ENCODE measurements at places on chromosomes 12 and 14.

DNA sequence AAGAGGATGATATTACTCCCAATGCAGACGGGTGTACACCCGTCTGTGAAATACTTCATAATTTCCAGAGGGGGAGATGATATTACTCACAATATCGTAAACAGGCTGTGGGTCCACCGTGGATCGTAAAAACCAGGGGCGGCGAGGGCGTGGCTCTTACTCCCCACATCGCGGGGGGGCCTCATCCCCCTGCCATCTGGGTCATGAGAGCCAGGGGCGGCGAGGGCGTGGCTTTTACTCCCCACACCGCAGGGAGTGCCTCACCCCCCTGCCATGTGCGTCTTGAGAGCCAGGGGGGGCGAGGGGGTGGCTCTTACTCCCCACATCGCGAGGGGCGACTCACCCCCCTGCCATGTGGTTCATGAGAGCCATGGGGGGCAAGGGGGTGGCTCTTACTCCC is 86.2 kb upstream of the GNG2 start:
- no peak for DNase-seq

DNA sequence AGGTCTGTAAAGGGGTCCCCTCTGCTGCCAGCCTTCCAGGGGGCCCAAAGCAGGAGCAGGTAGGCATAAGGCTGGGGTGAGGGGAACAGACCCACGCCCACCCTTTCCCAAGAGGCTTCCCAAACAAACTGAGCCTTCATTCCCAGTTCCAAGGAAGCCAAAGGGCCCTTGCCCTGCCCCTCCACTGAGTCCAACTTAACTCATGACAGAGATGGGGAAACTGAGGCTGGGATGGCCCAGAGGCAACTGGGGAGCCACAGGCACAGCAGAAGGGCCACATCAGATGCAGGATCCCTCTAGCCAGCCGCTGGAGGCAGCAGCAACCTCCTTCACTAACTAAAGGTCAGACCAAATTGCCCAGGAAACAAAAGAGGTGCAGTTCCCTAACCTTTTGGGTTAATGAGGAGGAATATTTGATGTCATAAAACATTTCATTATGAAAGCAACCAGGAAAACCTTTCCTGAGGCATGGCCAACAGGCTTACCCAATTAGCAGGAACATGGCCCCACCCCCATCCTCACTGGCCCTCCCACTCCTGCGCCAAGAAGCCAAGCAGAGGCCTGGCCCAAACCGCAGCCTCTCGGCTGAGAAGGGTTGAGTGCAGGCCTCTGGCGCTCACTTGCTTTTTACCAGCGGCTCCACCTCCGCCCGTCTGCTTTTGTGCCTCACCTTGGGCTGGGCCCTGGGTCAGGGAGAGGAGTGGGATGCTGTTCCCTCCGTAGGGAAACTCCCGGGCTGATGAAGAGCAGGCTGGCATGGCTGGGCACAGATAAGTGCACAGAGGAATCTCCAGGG is 293.5 kb upstream of the RTL1 start:
- no peak for DNase-seq

- DNase-seq, result no peak
These were observed 18.7 kb downstream of the MANSC1 start for GRCh38 chr12:12331244-12331771.

DNA sequence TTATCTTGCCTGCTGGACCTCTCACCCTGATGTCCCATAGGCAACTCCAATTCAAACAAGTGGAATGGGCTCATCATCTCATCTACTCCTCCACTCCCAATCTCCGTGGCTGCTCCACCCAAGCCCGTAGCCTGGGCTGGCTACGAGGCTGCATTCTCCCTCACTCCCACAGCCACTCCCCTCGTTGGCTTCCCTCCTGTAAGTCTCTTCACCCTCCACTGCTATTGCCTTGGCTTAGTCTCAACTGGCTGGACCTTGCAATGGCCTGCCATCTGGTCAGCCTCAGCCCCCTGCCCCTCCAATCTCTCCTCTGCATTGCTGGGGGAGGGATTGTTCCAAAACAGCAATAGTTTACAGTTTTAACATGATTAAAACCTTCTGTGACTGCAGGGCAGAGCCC is 44.4 kb upstream of the PELI2 start:
- DNase-seq, result no peak

DNA sequence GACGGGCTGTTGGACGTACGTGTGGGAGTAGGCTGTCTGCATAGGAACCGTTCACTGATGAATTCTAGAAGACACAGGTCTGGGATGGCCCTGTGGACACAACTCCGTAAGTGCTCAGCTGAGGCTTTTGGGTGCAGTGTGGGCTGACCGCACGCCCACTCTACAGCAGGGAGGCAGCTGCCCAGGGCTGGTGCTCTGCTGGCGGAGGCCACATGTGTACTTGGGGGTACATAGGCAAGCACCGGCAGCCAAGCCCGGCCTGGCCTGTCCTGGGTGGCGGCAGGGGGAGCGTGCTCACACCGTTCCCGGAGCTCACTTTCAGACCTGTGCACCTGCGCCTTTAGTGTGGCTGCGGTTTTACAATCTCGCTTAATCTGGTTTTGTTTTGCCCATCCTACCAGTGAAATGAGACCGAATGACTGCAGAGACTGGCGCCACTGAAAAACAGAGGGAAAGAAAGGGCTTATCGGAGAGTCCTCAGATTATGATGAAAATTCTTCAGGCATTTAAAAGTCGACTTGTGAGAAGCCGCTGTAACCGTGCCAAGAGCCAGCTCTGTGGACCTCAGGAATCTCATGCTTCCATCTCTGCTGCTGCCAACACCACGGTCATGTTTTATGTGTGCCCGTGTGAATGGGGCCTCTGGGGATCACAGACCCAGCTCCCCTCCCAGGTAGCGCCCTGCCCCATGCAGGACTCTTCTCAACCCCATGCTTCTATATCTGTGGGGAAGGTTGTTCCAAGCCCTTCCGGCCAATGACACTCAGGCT is 45.8 kb downstream of the SSH1 start:
- no peak for DNase-seq

GRCh38 chr12:93047118-93047517 is 118.0 kb upstream of the EEA1 start:
- no peak for DNase-seq

DNA sequence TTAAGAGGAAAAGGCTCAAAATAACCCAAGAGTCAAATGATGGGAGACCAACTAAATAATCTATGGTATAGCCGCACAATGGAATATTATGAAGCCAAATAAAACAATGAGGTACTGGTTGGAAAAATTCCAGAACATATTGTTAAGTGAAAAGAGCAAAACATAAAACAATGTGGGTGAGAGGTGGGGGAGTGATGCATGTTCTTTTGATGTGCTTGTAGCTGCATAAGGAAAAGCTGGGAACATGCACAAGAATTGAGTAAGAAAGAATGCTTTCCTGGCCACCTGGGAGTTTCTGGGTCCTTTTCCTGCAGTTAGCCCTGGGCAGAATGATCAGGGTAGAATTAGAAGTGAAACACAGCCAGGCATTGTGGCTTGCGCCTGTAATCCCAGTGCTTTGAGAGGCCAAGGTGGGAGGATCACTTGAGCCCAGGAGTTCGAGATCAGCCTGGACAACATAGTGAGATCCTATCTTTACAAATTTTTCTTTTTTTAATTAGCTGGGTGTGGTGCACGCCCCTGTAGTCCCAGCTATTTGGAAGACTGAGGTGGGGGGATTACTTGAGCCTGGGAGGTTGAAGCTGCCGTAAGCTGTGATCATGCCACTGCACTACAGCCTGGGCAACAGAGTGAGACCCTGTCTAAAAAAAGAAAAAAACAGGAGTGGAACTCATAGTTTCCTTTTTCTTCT is 7.9 kb downstream of the ABCB9 start:
- no peak for DNase-seq

- peak; percentile 64 for DNase-seq
These were observed 5.8 kb downstream of the TMEM253 start for GRCh38 chr14:21106498-21107282.

DNA sequence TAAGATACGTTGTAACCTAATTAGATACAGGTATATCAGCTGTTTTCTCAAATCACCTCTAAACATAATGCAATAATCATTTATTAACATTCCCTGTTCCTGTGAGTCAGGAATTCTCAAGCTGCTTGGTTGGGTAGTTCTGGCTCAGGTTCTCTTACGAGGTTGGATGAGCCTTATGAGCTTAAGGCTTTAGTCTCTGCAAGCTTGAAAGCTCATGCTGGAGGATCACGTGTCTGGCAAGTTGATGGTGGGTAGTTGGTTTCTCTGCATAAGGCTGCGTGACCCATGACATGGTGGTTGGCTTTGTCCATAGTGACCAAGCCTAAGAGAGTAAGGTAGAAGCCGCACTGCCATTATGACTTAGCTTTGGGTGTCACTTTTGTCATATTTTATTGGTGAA is 62.0 kb downstream of the PLEKHA5 start:
- DNase-seq, result no peak

DNA sequence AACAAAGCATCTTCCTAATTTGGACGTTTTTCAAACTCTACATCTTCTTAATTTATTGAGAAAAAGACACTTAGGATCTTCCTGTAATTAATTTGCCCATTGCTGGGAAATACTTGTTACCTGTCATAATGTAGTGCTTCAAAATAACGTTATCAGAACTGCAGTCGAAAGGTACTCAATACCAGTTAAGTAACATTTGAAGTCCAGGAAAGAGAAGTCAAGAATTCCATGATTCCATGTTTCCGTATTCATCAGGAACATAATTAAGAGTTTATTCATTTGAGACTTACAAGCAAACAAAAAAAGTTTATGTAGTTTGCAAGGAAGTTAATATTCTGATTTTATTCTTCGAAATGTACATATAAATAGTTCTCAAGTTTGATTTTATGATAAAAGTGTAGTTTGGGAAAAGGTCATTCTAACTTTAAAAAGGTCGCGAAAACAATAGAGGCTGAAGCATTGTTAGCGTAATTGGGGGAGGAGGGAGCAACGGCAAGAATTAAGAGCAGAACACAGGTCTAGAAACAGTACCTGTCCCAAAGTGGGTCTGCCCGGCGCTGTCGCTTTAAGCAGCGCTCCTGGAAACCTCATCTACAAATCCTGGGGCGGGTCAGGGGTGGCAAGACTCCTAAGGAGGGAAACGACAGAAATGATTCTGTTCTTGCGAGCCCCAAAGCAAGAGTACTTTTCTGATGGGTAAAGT is 1.2 kb upstream of the KCNMB4 start:
- no peak for DNase-seq

- DNase-seq, result no peak
These were observed 30.1 kb downstream of the MED13L start for GRCh38 chr12:116247377-116247776.

- peak; percentile 44 for DNase-seq
These were observed 54.3 kb downstream of the MYRFL start for GRCh38 chr12:69879007-69879960.

- no peak for DNase-seq
These were observed at the start of gene FOXN4 for GRCh38 chr12:109308534-109309380. Gene FOXN4, minus strand, starts transcription at chr12:109309284. Its CDS starts 963 bp downstream, at chr12:109308321.

DNA sequence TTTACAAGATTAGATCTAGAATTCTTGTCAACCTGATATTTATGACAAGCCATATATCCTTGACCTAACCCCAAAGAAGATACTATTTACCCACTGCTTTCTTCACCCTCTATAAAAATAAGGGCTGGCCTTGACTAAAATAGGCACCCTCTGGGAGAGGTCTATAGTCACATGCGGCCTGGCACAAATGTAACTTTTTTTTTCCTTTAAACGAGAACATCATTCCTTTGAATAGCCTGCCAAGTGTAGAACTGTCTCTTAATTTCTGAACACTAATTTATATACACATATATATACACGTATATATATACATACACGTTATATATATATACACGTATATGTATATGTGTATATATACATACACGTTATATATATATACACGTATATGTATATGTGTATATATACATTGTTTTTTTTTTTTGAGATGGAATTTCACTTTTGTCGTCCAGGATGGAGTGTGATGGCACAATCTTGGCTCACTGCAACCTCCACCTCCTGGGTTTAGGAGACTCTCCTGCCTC is 18.6 kb downstream of the PPTC7 start:
- DNase-seq, result no peak

DNA sequence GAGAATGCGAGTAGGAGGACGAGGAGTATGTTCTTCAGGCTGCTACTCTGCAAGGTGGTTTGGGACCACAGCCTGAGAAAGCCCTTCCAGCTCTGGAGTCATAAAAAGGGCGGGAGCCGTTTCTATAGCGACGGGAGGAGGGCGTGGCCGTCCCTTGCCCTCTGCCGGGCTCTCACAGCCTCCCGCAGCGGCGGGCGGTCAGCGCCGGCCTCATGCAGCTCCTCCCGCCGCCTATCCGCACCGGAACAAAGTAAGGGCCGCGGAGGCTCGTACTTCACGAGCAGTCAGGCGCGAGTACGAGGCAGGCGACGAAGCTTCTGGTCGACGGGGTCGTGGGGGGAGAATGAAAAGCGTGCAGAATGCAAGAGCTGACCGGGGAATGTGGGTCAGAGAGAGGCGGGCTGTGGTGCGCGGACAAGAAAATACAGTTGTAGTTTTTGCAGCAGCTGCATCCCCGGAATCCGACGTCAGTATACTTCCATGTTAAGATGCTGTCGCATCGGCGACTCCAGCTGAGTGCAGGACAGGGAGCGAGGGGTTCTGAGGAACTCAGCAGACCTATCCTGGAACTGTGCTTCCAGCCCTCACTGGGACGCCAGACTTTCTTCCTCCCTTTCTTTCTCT is at the start of gene DYRK4:
TSS of gene DYRK4 (plus strand) at position 175 of the 624 bp plus-strand sequence. CDS start at position 213, 38 bp downstream.
- DNase-seq, result no peak

GRCh38 chr12:132085291-132085635 is 58.9 kb downstream of the DDX51 start:
- DNase-seq, result no peak

DNA sequence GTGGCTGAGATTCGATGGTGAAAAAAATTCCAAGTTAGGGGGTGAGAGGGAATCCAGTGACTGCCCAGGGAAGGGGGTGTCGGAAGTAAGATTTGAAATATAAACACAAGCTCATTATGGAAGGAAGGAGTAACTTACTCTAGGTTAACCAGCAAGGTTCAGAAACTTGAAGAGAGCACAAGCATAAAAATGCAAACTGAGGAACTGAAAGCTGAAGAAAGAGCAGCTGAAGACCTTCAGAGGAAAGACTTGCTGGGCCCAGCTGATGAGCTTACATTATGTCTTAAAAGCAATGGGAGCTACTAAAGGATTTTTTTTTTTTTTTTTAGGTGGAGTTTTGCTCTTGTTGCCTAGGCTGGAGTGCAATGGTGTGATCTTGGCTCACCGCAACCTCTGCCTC is 189.7 kb upstream of the GRIN2B start:
- no peak for DNase-seq

DNA sequence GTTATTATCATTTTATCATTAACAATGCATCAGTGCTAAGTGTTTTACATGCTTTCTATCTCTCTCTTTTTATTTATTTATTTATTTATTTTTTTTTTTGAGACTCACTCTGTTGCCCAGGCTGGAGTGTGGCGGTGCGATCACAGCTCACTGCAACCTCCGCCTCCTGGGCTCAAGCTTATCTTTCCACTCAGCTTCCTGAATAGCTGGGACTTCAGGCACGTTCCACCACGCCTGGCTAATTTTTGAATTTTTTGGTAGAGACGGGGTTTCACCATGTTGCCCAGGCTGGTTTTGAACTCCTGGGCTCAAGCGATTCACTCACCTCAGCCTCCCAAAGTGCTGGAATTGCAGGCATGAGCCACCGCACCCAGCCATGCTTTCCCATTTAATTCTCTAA is 3.9 kb upstream of the BTG1 start:
- DNase-seq, result no peak
